ENCODE measurements at places on chromosomes 2 and 18.

GRCh38 chr2:29874745-29875144, 46.6 kb downstream of the ALK start:
- DNase-seq: no peak

DNA sequence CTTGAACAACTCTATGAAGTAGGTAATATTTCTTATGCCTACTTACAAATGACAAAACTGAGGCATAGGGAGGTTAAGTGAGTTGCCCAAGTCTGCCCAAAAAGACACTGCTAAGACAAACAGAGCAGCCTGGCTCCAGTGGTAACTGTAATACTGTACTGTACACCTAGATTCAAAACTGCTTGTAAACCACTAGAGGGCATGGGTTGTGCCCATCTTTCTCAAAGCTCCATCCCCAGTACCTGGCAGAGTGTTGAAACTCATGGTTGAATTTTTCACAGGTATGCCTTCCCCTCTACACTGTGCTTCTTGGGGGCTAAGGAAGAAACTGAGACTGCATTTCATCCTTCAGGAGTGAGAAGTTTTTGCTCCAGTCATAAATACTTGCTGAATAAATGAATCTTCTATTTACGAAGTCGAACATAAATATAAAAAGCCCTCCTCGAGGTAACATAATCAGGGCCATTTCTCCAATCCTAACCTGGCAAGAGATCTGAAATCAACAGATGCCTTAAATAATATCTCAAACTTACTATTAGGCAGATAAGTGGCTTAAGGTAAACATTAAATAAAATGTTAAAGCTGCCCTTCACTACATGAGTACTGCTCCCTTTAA, 2.0 kb downstream of the PPP4R1 start:
- peak; percentile 62 for DNase-seq

DNA sequence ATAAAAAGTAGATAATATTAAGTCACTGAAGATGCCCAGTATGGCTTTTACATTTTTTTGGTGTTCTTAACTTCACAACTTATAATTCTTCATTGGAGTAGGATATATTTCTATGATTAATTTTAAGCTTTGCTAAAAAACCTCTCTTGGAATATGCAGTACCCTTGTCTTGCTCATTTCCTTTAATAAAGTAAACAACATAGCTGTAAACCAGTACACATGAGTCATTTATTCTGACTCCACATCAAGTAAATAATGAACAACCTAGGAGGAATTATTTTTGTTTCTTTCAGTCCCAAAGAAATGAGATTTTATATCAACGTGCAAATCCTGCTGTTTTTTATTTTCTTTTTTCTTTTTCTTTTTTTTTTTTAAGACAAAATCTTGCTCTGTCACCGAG, 869.1 kb downstream of the CNTNAP5 start:
- no peak for DNase-seq

GRCh38 chr18:41899535-41899934, 55.5 kb upstream of the PIK3C3 start:
- no peak for DNase-seq

- no peak for DNase-seq
Observed at GRCh38 chr2:146241023-146241422, 1603.8 kb upstream of the ACVR2A start.

GRCh38 chr2:85063981-85064599, 69.1 kb upstream of the TCF7L1 start:
- no peak for DNase-seq

DNA sequence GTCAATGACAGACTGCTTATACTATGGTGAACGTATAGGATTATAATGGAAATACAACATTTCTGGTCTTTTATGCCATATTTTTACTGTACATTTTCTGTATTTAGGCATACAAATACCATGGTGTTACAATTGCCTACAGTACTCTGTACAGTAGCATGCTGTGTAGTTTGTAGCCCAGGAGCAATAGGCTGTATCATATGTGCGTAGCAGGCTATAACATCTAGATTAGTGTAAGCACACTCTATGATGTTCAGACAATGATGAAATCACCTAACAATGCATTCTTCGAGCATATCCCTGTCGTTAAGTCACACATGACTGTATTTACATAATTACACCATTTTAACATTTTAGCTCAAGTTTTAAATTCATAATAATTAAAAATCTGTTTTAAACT, 556.6 kb upstream of the ZNF804A start:
- no peak for DNase-seq

GRCh38 chr2:111198701-111199100, 78.0 kb downstream of the BCL2L11 start:
- DNase-seq: no peak

GRCh38 chr18:72342933-72343332, 201.2 kb downstream of the CBLN2 start:
- DNase-seq: no peak

GRCh38 chr18:29588446-29589100, 1411.6 kb upstream of the CDH2 start:
- DNase-seq: no peak

GRCh38 chr18:21741562-21742314, 1.1 kb downstream of the MIB1 start:
- peak; percentile 21 for DNase-seq

DNA sequence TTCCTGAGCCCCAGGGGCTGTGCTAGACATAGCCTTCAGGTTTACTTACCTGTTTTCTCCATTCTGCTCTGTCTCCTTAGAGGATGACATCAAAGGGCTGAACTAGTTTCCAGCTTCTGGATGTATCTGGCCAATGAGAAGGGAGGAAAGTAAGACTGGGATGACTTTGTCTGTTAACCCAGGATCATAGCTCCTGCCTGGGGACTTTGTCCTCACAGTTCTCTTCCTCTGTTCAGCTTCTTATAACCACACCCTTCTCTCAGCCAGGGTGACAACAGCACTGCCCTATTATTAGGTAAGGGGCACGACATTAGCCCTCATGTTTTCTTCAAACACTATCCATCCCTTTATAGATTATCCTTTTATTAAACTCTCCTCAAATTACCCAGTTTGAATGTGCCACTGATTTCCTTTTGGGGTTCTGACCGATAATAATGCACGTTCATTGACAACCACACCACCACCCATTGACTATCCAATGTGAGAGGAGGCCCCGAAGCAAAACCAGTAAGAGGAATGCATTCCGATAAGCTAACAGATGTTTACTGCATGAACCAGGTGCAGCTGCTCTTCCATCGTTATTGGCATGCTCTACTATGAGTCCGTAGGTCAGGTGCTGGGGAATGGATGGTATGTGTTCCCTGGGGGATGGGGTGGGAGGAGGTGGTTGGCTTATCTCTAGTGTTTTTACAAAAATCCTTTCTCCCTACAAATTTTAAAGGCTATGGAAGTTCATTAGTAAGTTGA, 23.5 kb downstream of the TSN start:
- no peak for DNase-seq

DNA sequence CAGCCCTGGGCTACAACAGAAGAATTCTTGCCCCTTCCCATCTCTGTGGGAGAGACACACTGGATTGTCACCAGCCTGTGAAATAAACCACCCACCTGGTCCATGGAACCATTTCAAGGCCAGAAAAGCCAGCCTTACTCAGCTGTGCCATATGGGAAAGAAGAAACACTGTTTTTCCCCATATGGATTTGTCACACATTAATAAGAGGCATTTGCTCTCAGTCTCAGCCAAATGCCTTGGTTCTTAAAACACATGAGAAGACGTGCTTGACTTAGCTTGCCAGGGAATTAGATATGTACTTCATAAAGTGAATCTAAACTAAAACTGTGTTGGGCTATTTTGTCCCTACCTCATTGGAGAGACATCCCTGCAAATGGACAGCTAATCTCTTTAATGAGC, 308.6 kb upstream of the TNP1 start:
- no peak for DNase-seq

DNA sequence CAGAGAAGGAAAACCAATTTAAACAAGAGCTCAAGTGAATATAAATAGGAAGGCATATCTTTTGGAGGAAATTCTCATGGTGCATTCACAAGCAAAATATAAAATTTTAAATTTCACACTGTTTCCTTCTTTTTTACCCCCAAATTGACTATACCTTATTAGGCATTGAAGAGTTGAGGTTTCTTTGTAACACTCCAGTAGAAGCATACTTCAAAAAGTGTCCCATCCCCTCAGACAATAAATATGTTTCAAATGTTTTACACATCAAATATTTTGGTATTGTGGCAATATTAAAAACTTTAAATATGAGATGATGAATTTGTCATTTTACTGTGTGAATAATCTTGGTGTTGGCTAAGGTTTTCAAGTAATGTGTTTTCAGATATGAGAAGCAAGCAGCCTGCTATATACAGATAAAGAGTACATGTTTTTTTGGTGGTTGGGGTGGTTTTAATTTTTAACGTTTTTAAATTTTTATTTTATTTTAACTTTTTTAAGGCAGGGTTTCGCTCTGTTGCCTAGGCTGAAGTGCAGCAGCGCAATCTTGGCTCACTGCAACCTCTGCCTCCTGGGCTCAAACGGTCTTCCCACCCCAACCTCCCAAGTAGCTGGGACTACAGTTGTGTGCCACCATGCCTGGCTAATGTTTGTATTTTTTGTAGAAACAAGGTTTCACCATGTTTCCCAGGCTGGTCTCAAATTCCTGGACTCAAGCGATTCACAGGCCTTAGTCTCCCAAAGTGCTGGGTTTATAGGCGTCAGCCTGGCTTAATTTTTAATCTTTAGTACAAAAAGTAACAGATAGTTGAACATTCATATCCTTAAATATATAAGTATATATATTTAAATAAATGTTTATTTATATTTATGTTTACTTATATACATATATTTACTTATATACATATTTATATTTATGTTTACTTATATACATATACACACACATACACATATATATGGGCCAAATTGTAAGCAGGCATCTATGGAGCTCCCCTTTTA, 36.5 kb upstream of the DLX1 start:
- no peak for DNase-seq

GRCh38 chr2:136067459-136067858, 50.5 kb downstream of the CXCR4 start:
- DNase-seq: no peak

GRCh38 chr2:70990216-70990615, 4.5 kb downstream of the TEX261 start:
- DNase-seq: no peak

DNA sequence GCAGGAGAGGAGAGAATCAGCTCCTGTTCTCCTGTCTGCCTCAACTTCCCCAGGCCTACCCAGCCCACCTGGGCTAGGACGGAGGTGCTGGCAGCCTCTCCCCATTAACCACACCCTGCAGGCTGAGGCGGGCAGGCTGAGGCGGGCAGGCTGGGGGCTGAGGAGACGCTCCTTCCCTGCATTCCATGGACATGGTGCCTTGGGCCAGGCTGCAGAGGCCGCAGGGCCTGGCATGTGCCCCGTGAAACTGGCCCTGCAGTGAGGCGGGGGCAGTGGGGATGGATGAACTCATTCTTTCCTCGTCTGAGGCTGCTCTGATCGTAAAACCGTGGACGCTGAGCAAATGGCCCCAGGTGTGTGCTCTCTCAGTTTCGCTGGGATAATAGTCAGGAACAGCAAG, 84.7 kb upstream of the LAPTM4A start:
- no peak for DNase-seq

DNA sequence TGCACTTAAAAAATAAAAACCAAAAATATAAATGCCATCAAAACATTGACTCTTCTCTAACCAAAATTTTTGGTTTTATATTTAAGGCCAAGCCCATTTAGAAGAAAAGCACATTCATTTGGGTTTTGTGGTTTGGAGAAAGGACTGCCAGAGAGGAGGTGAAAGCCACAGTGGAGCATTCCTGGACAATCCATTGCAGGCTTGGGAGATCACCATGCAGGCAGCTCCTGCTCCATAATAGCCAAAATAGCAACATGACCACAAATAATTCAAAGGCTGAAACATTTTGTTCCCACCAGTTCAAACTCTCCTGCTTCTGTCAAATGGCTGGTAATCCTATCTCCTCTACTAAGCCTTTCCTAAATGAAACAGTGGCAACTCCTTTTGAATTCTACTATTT, 73.5 kb downstream of the GALNT3 start:
- no peak for DNase-seq

GRCh38 chr18:21177822-21178221, 64.2 kb upstream of the GREB1L start:
- no peak for DNase-seq

DNA sequence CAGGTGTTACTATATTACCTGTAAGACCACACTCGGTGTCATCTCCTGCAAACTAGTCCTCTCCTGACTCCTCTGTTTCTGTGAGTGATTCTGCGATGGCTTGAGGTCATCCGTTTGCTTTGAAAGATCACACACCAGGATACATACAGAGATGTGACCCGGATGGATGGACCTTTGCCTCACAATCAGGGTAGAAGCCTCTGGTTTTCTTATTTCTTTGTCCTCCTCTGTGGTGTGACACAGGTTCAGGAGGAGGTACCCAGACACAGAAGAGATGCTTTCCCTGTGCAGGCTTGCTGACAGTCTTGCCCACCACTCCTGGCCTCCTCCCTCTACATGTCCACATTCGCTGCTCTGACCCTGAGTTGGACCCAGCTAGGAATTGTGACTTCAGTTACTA, 34.6 kb downstream of the PSD4 start:
- DNase-seq: no peak

GRCh38 chr2:232416521-232417470, 10.2 kb downstream of the ALPG start:
- DNase-seq: no peak

- DNase-seq: no peak
Observed at GRCh38 chr2:135667045-135667444, 74.6 kb upstream of the UBXN4 start.

GRCh38 chr2:197247083-197247482, 63.5 kb downstream of the ANKRD44 start:
- no peak for DNase-seq

- no peak for DNase-seq
Observed at GRCh38 chr2:10717628-10718027, 3.8 kb upstream of the ATP6V1C2 start.

- no peak for DNase-seq
Observed at GRCh38 chr2:67514515-67514914, 117.4 kb downstream of the ETAA1 start.

All from CD4-positive, alpha-beta T cell treated with Interleukin-1 beta for 1 hour (primary cell).